ENCODE measurements at places on chromosomes 3 and 15.

GRCh38 chr3:47250309-47251060, 32.1 kb downstream of the KIF9 start:
- peak; percentile 68 for DNase-seq

DNA sequence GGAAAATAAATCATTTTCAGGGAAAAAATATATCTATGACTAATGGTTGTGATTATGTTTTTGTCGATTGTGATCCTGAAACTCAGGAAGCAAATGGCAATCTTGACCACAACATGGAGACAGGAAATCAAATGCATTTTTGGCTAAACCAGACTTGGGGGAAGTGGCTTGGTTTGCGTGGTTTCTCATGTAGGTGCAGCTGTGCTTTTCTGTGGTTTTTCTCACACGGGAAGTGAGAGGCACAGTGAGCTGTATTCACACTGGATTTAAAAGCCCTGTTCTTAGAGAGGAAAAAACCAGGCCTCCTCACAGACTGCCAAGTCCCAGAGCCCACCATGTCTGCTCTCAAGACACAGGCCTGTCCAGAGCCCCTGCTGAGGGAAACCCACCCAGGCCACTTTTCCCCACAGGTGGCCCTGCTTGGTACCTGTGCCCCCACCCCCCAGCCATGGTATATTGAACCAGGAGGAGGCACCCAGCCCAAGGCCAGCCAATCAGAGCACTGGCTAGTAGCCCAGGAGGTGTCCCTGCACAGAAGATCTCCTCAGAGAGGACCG, 46.1 kb downstream of the BTD start:
- peak; percentile 99 for DNase-seq

- no peak for DNase-seq
Observed at GRCh38 chr3:128297401-128298138, 144.3 kb downstream of the EEFSEC start.

DNA sequence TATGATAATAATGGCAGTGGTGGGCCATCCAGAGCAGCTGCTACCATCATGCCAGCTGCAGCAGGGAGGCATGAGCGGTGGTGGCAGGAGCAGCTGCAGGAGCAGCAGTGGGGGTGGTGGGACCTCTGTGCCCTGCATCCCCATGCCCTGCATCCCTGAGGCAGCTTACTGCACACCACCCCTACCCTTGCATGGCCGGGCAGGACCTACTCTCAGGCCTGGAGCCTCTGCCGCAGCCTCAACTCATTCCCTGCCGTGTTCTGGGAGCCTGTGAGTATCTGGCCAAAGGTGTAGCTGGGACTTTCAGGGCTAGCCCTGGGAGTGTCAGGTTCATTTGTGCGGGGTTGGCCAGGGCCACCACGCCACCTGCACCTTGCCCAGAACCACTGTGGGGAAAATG, 3.3 kb upstream of the XCR1 start:
- no peak for DNase-seq

GRCh38 chr3:101827211-101828174, 21.8 kb upstream of the NFKBIZ start:
- DNase-seq = peak; percentile 88

DNA sequence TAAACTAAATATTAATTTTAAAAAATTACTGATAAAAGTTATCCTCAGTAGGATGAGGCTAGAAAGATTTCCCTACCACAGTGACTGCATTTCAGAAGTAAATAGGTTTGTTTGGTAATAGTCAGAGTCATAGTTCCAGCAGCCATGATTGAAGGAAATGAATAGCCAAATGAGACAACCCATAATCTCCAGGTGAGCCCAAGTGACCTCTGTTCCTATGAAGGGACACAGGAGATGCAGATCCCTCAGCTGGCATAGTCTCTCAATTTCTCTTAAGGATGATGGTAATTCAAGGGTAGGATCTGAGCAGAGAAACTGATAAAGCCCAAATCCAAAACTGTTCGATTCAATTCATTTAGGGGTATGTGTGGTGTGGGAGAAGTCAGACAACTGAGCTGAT, 461.8 kb downstream of the RAP2B start:
- no peak for DNase-seq

DNA sequence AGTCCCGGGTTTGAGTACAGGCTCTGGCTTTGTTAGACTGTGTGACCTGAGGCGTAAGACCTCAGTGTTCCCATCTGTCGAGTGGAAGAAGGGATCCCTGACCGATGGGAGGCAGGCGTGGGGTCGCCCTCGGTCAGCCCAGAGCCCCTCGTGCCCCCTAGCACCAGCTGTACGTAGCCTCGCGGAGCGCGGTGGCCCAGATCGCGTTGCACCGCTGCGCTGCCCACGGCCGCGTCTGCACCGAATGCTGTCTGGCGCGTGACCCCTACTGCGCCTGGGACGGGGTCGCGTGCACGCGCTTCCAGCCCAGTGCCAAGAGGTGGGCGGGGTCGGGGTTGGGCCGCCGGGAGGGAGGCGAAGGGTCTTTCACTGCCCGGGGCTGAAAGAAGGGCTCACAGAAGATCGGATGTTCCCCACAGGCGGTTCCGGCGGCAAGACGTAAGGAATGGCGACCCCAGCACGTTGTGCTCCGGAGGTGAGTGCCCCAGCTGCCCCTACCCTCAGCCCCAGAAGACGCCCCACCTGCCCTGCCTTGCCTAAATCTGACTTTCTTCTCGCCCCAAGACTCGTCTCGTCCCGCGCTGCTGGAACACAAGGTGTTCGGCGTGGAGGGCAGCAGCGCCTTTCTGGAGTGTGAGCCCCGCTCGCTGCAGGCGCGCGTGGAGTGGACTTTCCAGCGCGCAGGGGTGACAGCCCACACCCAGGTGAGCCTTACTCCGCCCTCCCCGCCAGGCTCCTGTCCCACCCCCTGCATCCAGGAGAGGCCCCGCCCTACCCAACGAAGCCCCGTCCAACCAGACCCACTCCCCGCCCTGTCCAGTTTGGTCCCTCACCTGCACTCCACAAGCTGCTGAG, 3.5 kb upstream of the LSMEM2 start:
- no peak for DNase-seq

DNA sequence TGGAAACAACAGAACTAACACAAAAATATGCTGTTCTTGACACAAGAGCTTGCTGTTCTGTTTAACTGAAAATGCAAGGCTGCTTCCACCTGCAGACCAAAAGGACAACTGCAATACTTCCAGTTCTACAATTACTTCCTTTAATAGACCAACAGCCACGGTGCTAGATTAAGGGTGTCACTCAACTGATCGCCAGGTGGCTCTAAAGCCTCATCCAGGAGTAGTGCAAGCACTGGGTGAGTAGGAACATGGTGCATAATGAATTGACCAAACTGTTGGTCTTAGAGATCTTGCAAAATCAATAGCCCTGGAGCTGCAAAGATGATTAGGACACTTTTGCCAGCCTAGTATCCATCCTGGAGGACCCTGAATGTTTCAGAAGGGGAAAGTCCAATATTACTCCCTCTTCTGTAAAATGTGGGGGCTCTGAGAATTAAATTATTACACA, 3.6 kb upstream of the CLDN16 start:
- peak; percentile 88 for DNase-seq

DNA sequence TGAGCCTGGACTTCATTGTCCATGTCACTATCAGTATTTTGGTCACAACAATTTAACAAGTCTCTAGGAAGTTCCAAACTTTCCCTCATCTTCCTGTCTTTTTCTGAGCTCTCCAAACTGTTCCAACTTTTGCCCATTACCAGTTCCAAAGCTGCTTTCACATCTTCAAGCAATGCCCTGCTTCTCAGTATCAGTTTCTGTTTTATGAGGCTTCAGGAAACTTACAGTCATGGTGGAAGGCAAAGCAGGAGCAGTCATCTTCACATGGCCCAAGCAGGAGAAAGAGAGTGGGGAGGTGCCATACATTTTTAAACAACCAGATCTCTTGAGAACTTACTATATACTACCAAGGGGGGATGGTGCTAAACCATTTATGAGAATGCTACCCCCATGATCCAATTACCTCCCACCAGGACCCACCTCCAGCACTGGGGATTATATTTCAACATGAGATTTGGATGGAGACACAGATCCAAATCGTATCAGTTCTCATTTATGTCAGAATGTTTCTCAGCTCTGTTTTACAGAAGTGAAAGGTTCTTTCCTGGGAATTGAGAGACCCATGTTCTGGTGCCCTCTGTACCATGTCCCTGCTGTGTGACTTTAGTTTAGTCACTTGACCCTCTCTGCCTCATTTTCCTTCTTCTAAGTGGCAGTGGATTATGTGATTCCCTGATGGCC, 169.7 kb downstream of the PLCL2 start:
- no peak for DNase-seq

DNA sequence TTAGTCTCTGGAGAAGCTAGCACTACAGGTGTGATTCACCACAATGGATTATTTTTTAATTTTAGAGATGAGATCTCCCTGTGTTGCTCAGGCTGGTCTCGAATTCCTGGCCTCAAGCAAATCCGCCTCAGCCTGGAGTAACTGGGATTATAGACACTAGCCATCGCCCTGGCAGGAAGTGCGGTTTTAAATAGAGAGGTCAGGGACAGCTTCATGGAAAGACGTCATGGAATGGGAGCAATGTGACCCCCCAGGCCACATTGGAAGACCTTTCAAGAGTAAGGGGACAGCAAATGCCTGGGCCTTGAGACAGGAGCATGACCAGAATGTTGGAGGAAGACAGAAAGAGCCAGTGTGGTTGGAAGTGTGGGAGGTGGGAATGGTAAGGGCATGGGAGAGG, 2.2 kb upstream of the ISG20 start:
- DNase-seq = no peak

GRCh38 chr3:57805674-57806073, 49.6 kb downstream of the SLMAP start:
- DNase-seq = peak; percentile 86

GRCh38 chr15:88647351-88648105, 8.7 kb downstream of the ISG20 start:
- DNase-seq = no peak

DNA sequence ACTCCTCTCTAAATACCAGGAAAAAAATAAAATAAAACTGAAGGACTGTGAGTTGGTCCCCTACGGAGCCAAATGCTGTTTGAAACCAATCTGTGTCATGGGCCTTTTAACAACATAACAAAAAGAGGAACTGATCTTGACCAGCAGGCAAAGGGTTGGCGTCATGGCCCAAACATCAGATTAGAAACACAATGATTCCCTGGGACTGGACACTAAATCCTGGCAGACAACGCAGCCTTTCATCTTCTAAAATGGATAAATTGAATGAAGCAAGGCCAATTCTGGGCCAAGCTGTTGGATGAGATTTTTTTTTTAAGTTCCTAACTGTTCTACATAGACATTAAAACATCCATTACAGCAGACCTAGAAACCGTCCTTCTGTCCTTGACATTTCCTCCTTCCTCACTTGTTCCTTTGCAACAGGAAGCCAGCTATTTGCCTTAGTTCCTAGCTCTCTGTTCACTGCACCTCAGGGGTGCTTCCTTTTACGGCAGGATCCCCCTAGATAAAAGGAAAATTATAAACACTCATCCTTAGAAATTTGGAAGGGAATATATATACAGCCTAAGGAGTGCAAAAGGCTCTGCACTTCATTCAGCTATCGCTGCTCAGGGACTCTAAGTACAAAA, 21.6 kb upstream of the TAFA4 start:
- DNase-seq = no peak

- no peak for DNase-seq
Observed at GRCh38 chr3:159497361-159497760, 491.3 kb upstream of the IL12A start.

- DNase-seq = no peak
Observed at GRCh38 chr3:58645726-58646125, 20.8 kb downstream of the FAM3D start.

DNA sequence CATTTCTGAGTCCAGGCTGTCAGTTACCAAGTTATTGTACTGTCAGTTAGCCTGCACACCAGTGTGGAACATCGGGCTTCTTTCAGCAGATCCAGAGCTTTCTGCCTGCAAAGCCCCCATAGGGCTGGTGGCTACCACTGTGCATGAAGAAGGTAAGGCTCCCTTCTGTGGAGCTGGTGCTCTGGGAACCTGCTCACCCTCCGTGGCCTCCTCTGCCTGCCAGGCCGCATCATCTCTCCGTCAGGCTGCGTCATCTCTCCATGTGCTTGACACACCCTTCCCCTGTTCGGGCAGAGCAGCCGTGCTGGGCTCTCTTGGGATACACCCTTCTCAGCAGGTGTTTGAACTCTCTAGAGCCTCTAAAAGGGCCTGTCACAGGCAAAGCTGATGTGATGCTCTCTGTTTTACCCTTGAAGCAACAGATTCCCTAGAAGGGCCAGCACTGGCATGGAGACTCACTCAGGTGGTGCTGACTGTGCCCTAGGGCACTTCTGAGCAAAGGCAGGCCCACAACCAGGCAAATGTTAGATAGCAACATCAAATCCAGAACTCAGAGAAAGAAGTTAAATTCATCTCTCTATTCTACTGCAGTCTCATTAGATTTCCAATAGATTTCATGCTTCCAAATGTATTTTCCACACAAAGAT, 261.1 kb downstream of the EPHB1 start:
- no peak for DNase-seq

GRCh38 chr15:93271871-93272270, 182.9 kb upstream of the RGMA start:
- DNase-seq = no peak

DNA sequence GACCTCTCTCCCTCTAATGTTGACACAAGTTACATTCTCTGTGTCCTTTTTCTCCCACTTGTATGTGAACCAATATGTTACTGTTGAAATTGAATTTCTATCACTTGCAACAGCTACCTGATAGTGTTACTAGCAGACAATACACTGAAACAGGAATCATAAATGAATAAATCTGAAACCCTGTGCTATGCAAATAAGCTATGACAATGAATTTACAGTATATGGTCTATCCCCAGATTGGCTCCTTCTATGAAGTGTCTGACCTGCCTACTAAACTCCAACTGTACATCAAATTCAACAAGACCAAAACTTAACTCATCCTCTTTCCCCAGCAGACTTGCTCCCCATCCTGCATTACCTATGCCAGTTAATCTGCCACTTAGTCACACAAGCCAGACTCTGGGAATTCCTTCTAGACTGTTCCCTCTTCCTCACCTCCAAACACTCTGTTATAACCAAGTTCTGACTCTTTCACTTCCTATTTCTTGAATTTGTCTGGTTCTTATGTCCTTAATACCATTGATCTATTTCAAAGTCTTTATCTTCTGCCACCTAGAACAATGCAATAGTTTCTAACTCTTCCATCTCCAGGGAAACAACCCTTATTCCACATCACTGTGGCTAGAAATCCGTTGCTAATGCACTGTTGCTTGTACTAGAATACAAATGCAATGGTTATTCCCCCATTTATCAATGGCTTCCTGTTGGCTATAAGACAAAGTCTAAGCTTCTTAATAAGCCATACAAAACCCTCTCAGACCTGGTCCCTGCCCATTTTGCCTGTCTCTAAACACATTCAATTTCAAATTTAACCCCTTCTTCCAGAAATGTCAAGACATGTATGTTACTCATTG, 13.4 kb upstream of the ZNF639 start:
- no peak for DNase-seq

- DNase-seq = no peak
Observed at GRCh38 chr3:187946981-187947380, 201.7 kb upstream of the BCL6 start.

DNA sequence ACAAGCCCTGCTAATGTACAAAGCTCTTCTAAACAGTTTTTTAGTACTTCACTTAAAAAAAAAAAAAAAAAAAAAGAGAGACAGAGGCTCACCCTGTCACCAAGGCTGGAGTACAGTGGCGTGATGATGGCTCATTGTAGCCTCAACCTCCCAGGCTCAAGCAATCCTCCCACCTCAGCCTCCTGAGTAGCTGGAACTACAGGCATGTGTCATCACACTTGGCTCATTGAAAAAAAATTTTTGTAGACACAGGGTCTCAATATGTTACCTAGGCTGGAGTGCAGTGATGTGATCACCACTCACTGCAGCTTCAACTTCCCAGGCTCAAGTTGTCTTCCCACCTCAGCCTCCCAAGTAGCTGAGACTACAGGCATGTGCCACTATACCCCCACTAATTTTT, 47.6 kb upstream of the HEG1 start:
- DNase-seq = no peak

GRCh38 chr3:128559486-128560225, 66.7 kb upstream of the GATA2 start:
- peak; percentile 66 for DNase-seq
